ENCODE measurements at places on chromosomes 2 and 18.

DNA sequence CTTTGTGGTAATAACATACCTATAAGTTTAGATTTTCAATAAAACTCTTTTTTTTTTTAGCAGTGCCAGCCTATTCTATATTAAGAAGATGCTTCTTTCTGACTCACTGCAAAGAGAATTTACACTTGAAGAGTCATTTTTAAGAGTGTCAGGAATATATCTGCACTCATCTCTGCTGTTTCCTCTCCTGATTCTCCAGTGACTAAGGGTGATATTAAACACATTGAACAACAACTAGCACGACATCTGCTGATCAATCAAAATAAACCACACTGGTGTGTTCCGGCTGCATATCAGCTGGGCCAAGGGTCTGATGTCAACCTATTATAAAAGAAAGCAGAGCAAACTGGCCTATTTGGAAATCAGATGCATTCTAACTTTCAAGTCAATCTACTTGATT is 15.0 kb downstream of the RAB27B start:
- no peak for DNase-seq

- no peak for DNase-seq
Observed at GRCh38 chr18:64444819-64445218, 295.9 kb upstream of the LINC00305 start.

DNA sequence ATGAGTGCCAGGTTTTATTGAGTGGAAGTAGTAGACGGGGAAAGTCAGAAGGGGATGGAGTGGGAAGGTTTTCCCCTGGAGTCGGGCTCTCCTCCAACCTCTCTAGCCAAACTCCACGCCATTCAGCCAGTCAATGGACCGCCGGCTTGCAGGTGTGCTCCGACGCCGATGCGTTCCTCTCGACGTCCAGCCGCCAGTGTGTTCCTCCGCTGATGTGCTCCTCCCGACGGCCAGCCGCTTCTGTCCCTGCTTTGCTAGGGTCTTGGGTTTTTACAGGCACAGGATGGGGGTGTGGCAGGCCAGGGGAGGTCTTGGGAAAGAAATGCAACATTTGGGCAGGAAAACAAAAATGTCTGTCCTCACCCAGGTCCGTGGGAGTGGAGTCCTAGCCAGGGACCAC is 94.3 kb upstream of the TEX51 start:
- no peak for DNase-seq

- DNase-seq: no peak
Observed at GRCh38 chr2:238859636-238860347, 11.9 kb downstream of the TWIST2 start.

DNA sequence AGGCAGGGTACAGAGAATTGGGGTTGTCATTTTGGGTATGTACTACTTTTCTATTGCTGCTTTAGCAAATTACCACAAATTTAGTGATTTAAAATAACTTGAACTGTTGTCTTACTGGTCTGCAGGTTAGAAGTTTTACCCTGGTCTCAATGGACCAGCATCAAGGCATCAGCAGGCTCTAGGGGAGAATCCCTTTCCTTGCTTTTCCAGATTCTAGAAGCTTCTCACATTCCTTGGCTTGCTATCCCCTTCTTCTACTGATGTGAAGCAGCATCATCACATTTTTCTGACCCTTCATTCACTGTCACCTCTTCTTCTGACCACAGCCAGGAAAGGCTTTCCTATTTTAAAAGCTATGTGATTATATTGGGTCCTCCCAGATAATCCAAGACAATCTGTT is 237.8 kb upstream of the RBMS1 start:
- DNase-seq: no peak

DNA sequence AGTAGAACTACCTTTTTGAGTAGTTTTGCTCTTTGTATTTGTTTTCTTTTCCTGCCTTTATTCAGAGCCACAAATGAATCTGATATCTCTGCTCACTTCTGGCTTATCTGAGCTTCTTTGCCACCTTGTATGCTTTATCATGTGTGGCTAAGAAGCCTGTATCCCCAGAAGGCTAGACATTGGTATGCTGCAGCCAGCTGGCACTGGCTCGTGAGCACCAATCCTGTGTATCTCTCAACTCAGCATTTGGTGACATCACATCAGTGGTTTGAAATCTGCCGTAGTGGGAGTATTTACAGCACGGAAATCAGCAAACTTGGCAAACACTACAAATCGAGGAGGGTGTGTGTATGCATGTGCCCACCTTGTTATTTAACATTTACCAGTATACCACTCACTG is 183.7 kb upstream of the LHCGR start:
- no peak for DNase-seq

GRCh38 chr2:150591496-150592285 is 104.2 kb upstream of the RND3 start:
- no peak for DNase-seq
